ENCODE measurements at places on chromosomes 12 and 14.

GRCh38 chr12:18570543-18570942, 167.3 kb downstream of the PLCZ1 start:
- H3K27ac ChIP-seq: no peak overlapping the region
- H3K4me3 ChIP-seq: no peak overlapping the region
- no peaks in the 10 kb centered on the region for H3K27me3 ChIP-seq
- DNase-seq: no peak
- no peaks in the 10 kb centered on the region for H3K4me1 ChIP-seq

DNA sequence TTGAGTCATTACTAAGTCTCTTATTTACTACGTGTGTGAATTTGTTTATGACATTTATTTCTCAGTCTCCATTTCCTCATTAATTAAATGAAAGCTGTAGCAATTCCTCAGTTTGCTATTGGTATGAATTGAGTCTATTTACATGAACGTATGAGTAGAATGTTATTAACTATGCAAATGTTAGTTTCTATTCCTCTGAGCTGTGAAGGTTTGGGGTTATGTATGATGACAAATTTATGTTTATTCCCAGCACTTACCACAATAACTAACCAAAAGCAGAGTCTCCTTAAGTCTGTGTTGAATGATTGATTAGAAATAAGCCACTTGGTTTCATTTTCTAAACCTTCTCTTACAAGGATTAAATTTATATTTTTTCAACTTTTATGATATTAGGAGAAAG, 1340.9 kb downstream of the FSCB start:
- H3K27me3 ChIP-seq: no peaks in the 10 kb centered on the region
- no peaks in the 10 kb centered on the region for H3K36me3 ChIP-seq
- no peaks in the 10 kb centered on the region for H3K4me1 ChIP-seq
- H3K27ac ChIP-seq: no peak overlapping the region
- no peak overlapping the region for H3K4me3 ChIP-seq

DNA sequence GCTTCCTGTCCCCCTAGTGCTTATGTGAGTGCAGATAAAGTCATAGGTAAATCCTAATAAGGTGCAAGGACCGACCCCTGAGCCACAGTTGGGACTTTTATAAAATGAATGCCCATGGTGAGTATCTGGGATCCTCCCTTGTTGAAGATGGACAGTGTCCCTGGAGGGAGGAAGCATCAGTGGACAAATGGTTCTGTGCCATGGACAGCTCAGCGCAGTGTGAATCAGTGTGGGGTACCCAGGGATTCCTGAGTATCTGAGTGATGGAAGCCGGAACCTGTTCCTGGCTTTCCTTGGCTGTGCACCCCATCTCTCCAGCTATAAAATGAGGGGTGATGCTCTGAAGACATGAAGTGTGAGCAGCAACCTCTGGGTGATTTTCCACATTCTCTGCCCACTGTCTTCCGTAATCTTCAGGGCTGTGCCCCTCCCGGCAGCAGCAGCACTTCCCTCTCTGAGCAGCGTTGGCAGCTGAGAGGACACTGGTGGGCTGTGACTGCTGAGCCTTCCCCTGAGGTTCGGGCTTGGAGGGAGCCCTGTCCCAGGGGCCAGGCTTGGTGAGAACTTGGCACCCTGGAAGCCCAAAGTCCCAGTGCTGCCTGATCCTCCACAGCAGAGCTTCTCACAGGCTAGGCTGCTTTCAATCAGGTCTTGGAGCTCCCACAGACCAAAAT, 25.0 kb downstream of the VCPKMT start:
- no peak overlapping the region for H3K4me3 ChIP-seq
- no peak overlapping the region for H3K27ac ChIP-seq
- no peaks in the 10 kb centered on the region for H3K27me3 ChIP-seq
- peaks cover 44% of the 10 kb centered on the region for H3K36me3 ChIP-seq
- peaks cover 84% of the 10 kb centered on the region for H3K4me1 ChIP-seq

DNA sequence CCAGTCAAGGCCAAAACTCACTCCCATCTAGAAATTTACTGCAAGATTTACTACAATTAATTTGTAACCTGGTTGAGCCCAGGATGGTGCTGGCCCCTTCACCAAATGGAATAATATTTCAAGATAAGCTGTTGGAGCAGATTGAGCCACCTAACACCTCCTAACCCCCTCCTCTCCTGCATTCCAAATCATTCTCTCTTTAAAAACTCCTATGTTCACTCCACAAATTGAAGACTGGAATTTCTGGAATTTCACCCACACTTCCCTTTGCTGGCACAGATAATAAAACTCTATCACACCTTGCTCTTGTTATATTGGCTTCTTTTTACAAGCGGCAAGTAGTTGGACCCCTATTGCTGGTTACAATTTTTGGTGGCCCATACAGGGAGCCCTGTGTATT, 41.7 kb downstream of the MIS18BP1 start:
- no peak overlapping the region for H3K27ac ChIP-seq
- H3K4me1 ChIP-seq: no peaks in the 10 kb centered on the region
- H3K36me3 ChIP-seq: peaks cover 47% of the 10 kb centered on the region
- no peaks in the 10 kb centered on the region for H3K27me3 ChIP-seq

DNA sequence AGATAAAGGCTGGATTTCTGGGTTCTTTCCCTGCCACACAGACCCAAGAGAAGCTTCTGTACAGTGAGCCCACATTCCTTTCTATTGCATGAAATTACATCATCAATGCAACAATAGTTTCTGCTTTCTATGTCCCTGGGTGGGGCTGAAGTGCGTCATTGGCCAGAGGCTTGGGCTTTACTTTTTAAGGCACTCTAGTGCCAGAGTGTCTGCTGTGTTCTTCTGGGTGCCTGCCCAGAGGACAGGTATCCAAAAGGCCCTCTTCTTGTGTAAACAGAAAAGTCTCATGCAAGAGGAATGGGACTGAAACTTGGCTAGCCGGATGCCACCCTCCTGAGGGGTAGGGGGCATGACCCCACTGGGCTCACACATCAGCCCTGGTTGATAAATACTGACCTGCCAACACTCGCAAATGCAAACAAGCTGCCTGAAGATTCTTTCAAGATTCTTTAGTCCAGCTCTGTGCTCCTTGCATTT, 5.9 kb downstream of the KRT86 start:
- no peak overlapping the region for H3K27ac ChIP-seq
- no peak overlapping the region for H3K4me3 ChIP-seq
- no peaks in the 10 kb centered on the region for H3K36me3 ChIP-seq
- no peak for DNase-seq

DNA sequence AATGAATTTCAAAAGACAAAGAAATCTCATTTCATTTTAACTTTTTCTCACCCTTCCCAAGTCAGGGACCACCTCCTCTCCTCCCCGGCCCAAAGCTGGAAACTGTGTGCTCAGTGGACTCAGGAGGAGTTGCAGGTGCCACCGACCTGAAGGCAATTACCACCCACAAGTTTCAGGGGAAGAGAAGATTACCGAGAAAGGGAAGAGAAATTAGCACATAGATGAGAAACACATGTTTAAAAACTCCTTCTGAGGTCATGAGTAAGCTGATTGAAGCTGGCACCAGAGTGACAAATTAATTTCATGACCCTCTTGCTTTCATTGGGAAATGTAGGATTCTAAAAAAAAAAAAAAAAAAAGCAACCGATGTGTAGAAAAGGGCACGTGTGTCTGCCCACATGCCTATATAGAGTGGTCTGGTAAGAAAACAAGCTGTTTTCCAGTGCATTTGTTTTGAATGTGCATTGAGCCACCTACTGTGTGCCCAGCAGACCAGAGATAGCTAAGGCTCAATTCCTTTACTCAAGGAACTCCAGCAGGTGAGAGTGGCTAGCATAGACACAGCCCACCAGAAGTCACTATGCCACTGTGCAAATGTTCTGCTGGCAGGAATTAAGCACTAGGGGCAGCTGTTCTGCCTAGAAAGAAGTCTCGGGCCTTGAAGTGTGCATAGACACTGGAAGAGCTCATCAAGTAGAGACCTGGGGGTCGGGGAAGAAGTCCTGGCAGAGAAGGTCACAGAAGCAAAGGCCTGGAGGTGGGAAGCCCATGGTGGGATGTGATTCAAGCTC, 30.5 kb downstream of the DPF3 start:
- DNase-seq: no peak
- H3K36me3 ChIP-seq: no peaks in the 10 kb centered on the region
- H3K4me3 ChIP-seq: no peak overlapping the region

DNA sequence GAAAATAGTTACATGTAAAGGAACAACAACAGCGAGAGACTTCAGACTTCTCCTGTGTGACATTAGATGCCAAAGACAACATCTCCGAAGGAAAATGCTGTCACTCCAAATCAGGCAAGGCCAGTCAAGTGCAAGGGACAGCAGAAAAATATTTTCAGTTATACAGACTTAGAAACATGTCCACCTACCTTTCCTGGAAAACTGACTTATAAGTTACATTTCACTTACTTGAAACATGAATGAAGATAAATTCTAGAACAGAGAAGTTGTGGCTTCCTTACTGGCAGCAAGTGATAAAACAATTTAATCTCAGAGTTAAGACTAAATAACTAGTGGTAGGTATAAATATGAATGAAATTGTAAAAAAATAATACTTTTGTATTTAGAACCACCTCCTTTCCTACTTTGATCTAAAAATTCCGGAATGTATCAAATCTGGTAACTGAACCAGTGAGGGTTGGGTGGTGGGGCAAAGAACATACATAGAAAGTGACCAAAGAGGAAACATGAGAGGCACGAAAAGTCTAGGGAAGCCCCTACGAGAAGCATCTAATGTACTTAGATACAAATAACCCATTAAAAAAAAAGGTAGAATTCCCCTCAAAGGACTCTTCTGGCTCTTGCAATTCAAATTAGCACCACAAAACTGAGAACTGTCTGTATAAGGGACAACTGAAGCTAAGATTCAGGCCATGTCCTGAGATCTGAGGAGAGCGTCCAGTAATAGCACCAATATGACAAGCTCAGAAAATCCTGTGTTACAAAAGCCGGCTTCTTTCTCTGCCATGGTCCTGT, 21.2 kb downstream of the MTHFD1 start:
- peaks cover 36% of the 10 kb centered on the region for H3K36me3 ChIP-seq
- peaks cover 28% of the 10 kb centered on the region for H3K4me1 ChIP-seq
- H3K27ac ChIP-seq: no peak overlapping the region
- no peak overlapping the region for H3K4me3 ChIP-seq
- DNase-seq: no peak
